ENCODE measurements at places on chromosomes 4 and X.

GRCh38 chrX:43633081-43633480 is 23.0 kb upstream of the MAOA start:
- DNase-seq, result no peak

DNA sequence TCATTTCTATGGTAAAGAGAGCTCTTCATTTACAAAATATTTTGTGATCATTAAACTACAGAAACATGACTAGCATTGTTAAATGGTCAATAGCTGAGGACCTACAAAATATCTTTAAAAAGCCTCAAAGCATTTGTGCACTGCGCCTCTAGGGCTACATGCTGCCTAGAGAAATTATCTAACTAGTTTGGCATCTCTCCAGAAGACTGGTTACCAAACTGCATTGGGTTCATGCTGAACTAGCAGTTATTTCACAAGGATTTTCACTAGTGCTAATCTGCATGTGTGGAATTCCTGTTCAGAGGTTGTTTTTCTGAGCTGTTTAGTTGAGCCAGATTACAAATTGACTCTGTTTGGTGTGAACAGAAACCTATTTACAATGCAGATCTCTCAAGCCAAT is 58.5 kb upstream of the PITX2 start:
- no peak for DNase-seq

- no peak for DNase-seq
Measured at GRCh38 chr4:82785611-82786400, 12.8 kb downstream of the SCD5 start.

DNA sequence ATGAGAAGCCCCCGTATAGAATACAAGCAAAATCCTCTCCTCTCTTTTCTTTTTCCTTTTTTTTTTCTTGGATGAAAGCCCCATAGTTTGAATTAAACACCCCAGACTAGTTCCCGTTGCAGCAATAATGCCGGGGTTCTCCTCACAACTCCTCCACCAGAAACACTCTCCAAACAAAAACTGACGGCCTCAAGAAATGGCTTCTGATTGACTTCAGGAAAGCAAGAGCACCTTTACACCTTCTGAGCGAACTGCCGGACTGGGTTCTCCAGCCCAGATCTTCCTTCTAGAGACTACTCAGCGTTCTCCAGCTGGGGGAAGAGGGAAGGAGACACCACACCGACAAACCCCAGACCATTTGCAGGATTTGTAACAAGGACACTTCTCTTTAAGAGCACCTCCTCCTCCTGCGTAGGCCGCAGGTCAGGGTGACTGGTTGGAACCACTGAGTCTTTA is 4.0 kb downstream of the HAND2 start:
- no peak for DNase-seq

DNA sequence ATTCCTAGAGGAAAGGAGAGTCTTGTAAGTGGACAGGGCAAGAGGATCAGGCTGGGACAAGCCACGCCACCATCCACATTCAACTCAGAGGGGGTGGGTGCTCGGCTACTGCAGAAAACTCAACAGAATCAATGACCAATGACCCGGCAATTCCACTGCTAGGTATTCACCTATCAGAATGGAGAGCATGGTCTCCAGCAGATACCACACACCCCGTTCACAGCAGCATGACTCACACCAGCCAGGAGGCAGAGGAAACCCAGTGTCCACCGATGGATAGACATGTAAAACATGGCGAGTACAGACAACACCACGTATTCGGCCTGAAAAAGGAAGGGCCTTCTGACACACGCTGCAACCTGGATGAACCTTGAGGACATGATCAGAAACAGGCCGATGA is 175.9 kb downstream of the AFAP1 start:
- no peak for DNase-seq

GRCh38 chr4:141041021-141041476 is 92.2 kb downstream of the RNF150 start:
- no peak for DNase-seq

DNA sequence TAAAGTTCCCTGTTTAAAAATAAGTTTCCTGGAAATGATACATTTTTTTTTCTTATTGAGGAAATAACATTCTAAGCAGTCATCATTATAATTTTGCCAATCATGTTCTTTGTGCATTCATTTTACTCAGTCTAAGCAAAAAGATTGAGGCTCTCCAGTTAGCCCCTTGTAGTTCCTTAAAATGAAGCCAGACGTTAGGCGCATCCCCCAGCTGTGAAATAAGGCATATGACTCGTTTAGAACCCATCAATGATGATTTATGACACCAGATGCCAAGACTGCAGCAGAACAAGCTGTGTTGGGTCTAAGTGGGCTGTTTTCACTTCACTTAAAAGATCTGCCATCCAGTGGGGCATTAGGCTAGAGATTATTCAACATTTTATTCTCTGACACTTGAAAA is 17.0 kb downstream of the PDGFC start:
- DNase-seq, result no peak

DNA sequence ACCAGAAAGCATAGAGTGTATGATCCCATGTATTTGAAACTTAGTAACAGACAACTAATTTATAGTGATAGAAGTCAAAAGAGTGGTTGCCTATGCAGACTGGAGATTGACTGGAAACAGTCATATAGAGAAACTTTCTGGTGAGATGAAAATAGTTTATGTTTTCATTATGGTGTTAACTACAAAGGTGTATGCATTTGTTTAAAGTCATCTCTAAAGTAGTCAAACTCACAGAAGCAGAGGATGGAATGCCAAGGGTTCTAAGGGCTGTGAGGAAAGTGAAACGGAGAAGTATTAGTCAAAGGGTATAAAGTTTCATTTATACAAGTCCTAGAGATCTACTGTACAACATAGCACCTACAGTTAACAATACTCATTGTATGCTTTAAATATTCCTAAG is 45.8 kb downstream of the ENOX2 start:
- no peak for DNase-seq

GRCh38 chr4:168677063-168677462 is 180.2 kb downstream of the PALLD start:
- peak; percentile 63 for DNase-seq

DNA sequence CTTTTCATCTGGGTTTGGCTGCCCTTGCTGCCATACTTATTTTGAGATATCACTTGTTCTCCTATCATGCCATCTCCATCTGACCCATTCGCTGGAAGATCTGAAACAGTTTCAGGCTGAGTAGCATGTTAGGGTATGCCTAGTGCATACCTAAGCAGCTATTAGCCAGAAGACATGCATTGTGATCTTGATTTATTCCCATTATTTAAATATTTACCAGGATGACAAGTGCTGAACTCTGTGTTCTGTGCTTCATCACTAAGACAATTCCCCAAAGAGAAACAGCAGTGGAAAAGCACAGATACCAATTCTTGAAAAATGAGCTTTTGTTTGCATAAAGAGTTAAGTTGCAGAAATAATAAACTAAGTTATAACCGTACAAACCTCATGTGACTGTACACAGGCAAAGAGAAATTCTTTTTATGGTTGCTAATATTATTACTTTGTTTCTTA is 271.0 kb upstream of the ARSJ start:
- no peak for DNase-seq

- no peak for DNase-seq
Measured at GRCh38 chrX:44913656-44914531, 40.9 kb downstream of the KDM6A start.

- DNase-seq, result no peak
Measured at GRCh38 chrX:119753001-119753400, 5.4 kb upstream of the SOWAHD start.

GRCh38 chr4:76830964-76831703 is 66.8 kb downstream of the SOWAHB start:
- no peak for DNase-seq

GRCh38 chr4:86026720-86027119 is 333.1 kb downstream of the MAPK10 start:
- no peak for DNase-seq

DNA sequence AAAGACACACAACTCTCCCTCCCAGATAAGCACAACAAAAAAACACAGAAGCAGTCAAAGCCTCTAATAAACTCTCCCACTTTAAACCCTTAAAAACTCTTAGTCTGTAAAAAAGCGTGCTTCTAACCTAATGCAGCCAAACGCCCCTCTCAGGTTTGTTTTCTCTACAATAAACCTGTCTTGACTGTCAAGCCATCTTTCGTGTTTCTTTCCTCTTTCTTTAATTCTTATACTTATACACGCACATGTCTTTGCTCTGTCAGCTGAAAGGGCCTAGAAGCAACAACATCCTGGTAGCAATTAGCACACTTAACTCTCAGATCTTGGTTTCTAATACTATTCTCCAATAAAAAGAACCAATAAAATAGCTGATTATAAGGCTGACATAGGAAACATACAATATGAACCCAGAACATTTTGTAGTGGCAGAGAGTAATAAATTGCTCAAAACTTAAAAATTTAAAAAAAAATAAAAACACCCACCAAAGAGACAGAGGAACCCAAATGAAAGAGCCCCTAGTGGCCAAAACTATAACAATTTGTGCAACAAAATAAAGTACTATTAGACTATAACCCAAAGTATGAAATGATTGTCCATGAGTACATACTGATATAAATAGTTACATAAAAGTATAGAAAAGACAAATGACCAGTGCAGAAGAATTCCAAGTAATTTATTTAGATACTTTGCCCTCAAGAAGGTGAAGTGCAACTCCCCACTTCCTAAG is 440.4 kb upstream of the ADGRL3 start:
- DNase-seq, result no peak

DNA sequence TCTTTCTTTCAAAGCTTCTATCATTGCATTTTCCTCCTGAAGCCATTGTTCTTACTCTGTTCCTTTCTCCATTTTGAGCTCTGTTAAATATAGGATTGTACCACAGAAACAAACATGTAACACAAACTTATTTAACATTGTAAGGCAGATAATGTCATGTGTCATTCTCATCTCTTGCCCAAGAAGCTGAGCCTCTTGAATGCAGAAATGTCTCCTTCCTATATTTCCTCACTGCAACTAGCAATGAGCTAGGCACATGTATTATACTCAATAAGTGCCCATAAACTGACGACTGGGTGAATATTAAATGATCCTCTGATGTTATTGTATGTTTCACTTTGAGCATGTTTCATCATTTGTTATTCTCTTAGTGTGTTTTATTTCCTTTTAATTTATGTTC is 56.7 kb upstream of the SLC7A11 start:
- no peak for DNase-seq

DNA sequence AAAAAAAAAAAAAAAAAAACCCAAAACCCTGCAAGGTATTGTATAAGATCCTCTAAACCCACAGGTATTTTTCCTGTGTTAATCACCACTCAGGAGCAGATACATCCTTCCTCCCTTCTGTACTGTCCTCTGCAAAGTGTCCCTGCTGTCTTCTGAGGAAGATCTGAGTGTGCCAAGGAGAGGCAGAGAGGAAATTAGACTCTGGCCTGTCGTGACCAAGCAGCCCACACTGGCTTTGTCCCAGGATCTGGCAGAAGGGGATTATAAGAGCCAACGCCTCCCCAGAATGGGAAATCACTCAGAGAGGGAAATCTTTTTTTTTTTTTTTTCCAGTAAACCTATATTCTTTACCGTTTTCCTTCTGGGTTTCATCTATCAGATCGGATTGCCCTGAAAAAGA is 39.6 kb downstream of the PTCHD1 start:
- DNase-seq, result no peak

GRCh38 chr4:7630568-7631287 is 196.0 kb upstream of the PSAPL1 start:
- no peak for DNase-seq

GRCh38 chr4:164058776-164059445 is 564.4 kb downstream of the TMA16 start:
- DNase-seq, result no peak

GRCh38 chrX:48530736-48531135 is 8.8 kb upstream of the TBC1D25 start:
- no peak for DNase-seq

- DNase-seq, result no peak
Measured at GRCh38 chrX:23694606-23695005, 27.3 kb downstream of the PRDX4 start.

- DNase-seq, result no peak
Measured at GRCh38 chr4:20181926-20182325, 69.8 kb upstream of the SLIT2 start.

- DNase-seq, result peak; percentile 52
Measured at GRCh38 chr4:39469429-39470077, 10.7 kb downstream of the LIAS start.

- no peak for DNase-seq
Measured at GRCh38 chr4:610411-611261, 14.7 kb upstream of the PDE6B start.

- DNase-seq, result no peak
Measured at GRCh38 chrX:130788786-130789581, 114.0 kb downstream of the ENOX2 start.

- DNase-seq, result no peak
Measured at GRCh38 chrX:80423744-80424143, 3.5 kb downstream of the TENT5D start.

DNA sequence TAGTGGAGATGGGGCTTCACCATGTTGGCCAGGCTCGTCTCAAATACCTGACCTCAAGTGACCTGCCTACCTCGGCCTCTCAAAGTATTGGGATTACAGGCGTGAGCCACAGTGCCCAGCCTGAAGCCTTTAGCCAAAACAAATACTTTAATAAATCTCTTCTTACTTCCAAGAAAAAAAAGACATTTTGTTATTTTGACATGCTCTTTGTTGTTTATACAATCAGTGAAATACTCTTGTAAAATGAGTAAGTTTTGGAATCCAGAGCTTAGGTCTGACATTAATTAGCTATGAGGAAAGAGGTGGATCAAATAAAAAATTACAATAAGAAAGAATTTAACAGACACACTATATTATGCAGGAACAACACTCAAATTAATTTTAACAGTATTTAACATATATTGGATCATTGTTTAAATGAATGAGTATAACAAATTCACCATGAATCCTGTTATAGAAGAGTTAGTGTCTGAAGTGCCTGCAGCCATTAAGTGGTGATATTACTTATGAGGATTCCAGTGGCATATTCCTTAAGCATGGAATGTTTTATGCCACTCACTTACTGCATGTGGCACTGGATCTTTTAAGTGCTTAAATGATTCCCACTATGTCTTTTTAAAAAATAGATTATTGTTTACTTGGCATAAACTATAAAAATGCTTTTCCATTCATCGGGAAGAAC is 260.1 kb upstream of the GIMD1 start:
- no peak for DNase-seq

DNA sequence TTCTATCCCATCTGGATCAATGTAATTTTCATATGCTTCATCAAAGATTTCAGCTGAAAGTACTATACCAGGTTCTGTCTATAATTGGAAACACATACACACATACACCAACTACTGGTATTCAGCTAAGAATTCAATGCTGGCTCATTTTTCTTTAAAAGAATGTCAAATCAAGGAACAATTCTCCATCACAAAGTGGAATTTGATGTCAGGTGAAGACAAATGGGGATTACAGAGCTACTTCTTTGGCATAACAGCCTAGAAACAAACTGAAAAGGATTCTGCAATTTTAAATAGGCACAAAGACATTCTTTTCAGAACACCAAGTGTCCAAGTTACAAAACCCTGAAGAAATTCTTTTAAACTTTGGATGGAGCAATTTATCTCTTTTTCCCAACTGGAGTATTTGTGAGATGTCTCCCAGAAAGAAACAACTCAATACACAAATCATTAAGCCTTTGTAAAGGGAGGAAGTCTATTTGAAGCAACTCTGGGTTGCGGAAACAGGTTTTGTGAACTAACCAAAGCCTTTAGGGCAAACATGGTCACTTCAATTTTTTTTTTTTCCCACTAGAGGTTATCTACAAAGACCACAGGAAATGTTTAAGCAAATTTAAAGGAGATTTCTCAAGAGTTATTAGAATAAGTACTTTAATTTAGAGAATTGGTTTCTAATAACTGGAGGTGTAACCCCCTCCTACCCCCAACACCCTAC is 1.9 kb upstream of the FAM9C start:
- no peak for DNase-seq

Data from NCI-H187 (cell line).